ENCODE measurements at places on chromosomes 7 and 10.

DNA sequence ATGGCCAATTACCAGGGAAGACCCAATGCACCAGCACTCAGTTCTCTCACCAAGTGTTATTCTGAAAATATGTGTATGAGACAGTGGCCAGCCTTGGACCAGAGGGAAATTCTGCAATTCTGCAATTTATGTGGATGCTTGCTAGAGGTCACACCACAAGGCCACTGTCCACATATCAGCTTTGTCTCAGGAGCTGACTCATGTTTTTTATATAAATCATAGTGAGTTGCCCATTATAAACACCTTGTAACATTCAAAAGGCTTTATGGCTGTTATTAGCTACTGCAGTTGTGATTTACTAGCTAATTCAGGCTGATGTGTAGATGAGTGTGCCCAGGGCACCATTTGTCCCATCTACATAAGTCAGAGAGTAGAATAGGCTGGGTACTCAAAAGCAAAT, 649.0 kb downstream of the LRMDA start:
- DNase-seq: no peak

- DNase-seq: no peak
These were observed 22.8 kb upstream of the MALSU1 start for GRCh38 chr7:23276376-23276775.

DNA sequence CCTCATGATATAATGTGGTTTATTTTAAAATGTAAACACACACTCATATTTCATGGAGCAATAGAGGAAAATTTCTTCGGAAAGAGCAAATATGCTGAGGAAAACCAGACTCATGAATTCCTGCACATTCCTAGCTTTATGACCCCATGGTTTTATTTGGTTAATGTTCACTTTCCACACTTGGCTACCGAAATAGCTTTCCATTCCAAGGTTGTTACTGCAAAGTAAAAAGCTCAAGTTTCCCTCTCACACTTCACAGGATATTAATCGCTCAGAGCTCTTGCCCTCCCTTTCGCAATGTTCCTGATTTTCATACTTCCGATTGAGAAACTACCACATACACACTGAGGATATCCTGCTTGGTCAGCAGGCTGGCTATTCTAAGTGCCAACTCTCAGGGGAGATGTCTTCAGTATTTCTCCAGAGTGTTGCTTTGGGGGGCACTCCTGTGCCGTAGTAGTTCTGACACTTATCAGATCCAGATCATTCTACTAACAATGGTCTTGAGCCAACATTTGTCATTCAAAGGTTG, 77.5 kb upstream of the STEAP1B start:
- no peak for DNase-seq

DNA sequence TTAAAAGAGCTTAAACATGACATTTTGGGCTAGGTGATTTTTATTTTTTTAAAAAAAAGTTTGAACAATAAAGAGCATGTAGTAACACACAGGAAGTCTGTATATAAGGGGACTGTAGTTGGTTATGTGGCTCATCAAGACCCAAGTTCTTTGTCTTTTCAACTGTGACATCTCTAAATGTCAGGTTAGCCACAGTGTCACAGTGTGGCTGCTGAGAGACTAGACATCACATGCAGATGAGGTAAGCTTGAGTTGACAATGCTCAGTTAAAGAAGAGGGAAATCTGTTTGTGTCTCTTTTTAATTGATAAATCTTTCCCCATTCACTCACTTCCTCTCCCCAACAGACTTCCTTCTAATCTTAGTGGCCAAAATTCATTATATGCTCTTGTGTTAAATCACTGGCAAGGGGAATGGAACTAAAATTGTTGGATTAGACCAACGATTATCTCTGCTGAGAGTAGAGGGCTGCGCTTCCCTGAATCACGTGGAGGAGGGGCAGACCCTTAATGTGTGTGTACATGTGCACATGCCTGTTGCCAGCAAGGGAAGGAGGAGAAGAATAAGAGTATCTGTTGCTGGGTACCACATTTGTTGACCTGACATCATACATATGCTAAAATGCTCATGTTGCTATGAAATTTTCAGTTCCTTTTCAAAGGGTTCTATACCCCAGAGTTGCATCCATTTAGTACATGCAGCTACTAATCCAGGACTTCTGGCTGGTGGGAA, 78.3 kb downstream of the MMRN2 start:
- DNase-seq: no peak

DNA sequence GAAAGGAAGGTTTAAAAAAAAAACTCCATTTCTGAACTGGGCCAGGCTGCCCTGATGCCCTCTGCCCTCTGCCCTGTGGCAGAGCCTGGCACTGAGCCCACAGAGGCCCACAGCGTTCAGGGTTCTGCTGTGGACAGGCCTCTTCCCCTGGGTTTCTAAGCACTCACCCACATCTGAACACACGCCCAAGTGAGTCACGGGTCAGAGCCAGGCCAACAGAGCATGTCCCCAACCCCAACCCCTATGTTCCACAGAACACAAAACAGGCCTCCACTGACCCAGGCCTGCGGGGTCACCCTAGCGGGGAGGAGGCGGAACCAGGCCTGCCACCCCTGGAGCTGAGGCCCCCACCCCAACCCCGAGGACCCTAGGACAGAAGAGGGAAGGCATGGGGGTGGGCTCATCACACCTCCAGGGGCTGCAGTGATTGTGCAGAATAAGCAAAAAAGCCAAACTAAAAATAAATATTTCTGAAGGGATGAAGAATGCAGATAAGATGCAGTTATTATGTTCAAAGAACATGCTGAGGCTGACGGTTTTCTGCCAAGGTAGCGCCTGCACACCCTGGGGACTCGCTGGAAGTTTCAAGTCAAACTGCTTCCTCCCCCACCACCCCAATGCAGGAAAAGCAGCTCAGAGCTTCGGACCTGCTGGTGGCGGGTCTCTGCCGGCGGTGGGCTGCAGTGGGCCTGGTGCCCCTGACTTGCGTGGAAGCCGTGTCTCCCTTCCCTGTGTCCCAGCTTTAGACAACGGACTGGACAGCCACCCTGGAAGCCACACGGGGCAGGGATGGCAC, 5.4 kb downstream of the WDR86 start:
- no peak for DNase-seq
